Naive thymus-derived CD8-positive, alpha-beta T cell (primary cell): ENCODE measurements at places on chromosomes 12 and 14. TPM values are rescaled to one million over a fixed set of nuclear protein-coding genes. Genes with fewer than 3 reads are reported as not detected.

The SPRING1 gene
- polyA plus RNA-seq = 14.6 TPM

The DDN gene
- polyA plus RNA-seq = not detected

The NRIP2 gene
- polyA plus RNA-seq = 1.3 TPM

The CLEC4D gene
- not detected for polyA plus RNA-seq

The TSPAN8 gene
- not detected for polyA plus RNA-seq

The MYF6 gene
- polyA plus RNA-seq = not detected

The TMEM30B gene
- polyA plus RNA-seq = 4.2 TPM

The TAS2R10 gene
- not detected for polyA plus RNA-seq

The RAD51AP1 gene
- polyA plus RNA-seq = 0.74 TPM

The TAS2R50 gene
- not detected for polyA plus RNA-seq

The KRT83 gene
- not detected for polyA plus RNA-seq

The TBC1D30 gene
- polyA plus RNA-seq = not detected

The DRAM1 gene
- polyA plus RNA-seq = 1.8 TPM

The ORAI1 gene
- 122 TPM for polyA plus RNA-seq

The OTUB2 gene
- 0.11 TPM for polyA plus RNA-seq

The TGFB3 gene
- 0.30 TPM for polyA plus RNA-seq

The FOXN3 gene
- 107 TPM for polyA plus RNA-seq

The RNU4-1 gene
- polyA plus RNA-seq = not detected

The ENDOU gene
- not detected for polyA plus RNA-seq

The RASSF9 gene
- polyA plus RNA-seq = not detected
